ENCODE measurements at places on chromosomes 7 and 10.

DNA sequence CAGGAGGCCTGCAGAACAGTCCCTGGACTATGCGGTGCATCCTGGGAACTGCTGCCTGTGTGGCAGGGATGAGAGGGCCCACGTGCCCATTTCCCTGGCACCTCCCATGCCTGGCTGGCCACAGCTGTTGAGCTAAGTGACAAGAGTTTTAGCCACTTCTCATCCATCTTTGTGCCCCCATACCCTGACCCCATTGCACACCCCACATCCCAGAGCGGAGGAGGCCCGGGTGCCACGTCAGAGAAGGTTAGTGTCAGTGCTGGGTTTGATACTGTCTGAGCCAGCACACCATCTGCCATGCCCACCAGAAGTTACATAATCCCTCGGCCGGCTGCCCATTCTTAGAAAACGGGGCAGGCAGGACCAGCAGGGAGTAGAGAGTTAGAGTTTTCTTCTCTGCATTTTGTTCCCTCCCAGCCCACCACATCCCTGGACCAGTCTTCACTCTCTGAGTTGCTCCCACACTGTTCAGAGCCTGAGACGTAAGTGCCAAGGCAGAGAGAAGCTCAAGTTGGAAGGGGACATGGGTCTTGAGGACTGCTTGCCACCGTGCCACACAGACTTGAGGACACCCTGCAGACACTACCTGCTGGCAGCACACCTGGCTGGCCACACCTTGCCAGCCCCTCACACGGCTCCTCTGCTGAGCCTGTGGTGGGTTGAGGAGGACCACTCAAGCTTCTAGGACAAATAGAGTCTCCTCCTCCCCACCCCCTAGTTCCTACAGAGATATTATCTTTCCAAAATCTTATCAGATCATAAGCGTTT lies 13.1 kb downstream of the UNC5B start:
- no peak for DNase-seq

GRCh38 chr10:91185239-91185875 lies 35.1 kb upstream of the PCGF5 start:
- no peak for DNase-seq

- DNase-seq, result no peak
Measured at GRCh38 chr7:105478606-105479005, 43.5 kb downstream of the PUS7 start.

DNA sequence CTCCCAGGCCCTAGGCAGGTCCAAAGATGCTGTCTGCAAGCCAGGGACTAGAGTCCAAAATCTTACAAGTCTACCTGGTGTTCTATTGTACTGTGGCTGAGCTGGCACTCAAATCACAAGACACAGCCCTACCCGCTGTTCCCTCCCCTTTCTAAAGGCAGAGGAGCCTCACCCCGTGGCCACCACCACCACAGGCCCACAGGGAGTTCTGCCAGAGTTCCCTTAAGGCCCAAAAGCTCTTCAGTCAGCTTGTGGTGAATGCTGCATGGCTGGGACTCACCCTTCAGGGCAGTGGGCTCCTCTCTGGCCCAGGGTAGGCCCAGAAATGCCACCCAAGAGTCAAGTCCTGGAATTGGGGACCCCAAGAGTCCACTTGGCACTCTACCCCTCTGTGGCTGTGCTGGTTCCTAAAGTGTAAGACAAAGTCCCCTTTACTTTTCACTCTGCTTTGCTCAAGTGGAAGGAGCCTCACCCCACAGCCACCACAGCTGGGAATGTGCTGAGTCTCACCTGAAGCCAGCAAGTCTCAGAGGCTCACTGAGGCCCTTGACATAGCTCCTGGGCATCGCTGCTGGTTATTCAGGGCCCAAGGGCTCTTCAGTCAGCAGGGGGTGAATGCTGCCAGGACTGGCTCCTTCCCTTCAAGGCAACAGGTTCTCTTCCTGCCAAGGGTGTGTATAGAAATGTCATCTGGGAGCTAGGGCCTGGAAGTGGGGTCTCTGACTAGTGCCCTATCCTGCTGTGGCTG lies 48.8 kb upstream of the PSAP start:
- no peak for DNase-seq

GRCh38 chr7:87599336-87599735 lies 1.3 kb downstream of the ABCB1 start:
- DNase-seq, result peak; percentile 61

GRCh38 chr10:117167346-117167788 lies 29.3 kb upstream of the VAX1 start:
- DNase-seq, result no peak

GRCh38 chr10:74175510-74176379 lies 24.7 kb downstream of the ADK start:
- no peak for DNase-seq

- DNase-seq, result no peak
Measured at GRCh38 chr10:53476650-53477312, 704.2 kb upstream of the MBL2 start.

- DNase-seq, result no peak
Measured at GRCh38 chr10:26725837-26726727, 28.6 kb downstream of the PDSS1 start.

- DNase-seq, result peak; percentile 79
Measured at GRCh38 chr10:124614003-124614659, 130.0 kb downstream of the FAM53B start.

DNA sequence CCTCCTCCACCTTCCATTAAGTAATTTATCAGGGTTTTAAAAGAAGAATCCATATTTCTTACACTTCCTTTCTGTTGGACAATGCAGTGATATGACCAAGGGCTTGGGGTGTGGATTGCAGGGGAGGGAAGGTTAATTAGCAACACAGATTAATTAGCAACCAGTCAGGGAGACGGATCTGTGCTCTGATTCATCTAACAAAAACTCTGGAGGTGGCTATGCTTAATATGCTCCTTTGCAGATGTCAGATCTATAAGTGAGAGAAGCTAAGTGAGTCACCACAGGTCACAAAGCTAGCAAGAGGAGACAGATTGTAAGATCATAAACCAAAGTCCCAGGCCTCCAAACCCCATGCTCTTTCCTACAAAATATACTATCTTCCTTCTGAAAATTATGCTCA lies 178.8 kb upstream of the ITGB1 start:
- DNase-seq, result no peak

- DNase-seq, result no peak
Measured at GRCh38 chr7:151408839-151409666, 785 bp downstream of the WDR86 start.

DNA sequence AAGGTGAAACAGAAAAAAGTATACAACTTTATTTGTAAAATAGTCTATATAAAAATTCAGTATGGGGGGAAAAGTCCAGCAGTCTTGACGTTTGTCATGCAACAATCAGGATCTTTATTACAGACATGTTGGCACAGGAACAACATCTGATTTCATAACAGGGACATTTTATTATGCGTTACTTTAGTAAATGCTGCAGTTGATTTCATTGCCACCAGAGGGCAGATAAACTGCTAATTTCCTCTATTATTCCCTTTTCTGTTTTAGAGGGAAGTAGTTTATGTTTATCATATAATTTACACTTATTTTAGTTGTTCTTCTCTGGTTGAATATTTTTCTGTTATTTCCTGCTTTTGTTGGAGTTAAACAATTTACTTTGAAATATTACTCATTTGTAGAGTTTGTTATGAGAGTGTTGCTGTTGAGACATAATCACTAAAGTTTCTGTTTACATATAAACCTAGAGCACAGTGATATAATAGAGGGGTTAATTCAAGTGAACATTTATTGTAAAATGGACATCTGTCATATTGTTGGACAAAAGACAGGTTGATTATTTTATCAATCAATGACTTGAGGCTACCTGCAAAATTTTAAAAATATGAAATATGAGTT lies 3.3 kb downstream of the PLXDC2 start:
- no peak for DNase-seq

- DNase-seq, result no peak
Measured at GRCh38 chr7:18265611-18266281, 229.8 kb upstream of the HDAC9 start.

- no peak for DNase-seq
Measured at GRCh38 chr7:24980534-24981170, 674 bp upstream of the OSBPL3 start.

GRCh38 chr10:97494151-97494550 lies 4.1 kb downstream of the MMS19 start:
- DNase-seq, result no peak

All from stimulated activated effector memory CD8-positive, alpha-beta T cell treated with anti-CD3 and anti-CD28 coated beads, Interleukin-12 subunit alpha, Interleukin-12 subunit beta, amount 100 ng/mL, for 72 hours (primary cell).